ENCODE measurements at places on chromosomes 7 and 10.

DNA sequence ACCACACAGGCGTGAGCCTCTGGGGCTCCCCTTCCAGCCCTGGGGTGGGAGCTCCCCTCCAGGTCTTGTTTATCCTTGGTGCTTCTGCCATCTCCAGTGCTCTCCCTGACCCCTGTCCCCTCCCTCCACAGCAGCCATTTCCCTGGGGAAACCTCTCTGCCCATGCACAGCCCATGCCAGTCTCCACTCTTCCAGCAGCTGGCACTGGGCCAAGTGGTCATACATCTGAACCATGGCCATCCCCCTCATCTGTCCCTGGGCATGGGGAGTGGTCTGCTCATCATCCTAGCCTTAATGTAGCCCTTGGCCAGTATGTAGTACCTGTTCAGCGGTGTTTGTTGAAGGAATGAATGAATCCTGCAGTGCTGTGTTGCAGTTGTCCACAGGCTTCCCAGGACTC is 172.4 kb upstream of the ZNF32 start:
- no peak for DNase-seq

- no peak for DNase-seq
These were observed 46.1 kb upstream of the ZMIZ1 start for GRCh38 chr10:79022565-79023230.

DNA sequence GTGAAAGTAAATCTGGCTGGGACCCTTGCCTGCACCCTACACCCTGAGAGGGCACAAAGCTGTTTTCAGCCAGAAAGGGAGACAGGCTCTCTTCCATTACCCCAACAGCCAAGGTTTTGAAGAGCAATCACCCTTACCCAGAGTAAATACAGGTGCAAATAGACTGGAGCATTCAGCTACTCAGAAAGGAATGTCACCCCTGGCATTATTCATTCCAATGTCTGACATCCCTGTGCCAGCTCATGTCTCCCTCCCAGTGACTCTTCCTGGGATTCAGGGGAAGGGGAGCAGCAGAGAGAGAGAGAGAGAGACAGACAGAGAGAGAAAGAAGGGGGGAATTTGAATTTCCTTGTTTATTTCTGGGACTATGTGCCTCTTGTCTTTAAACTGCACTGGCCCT is 611.8 kb downstream of the SORCS3 start:
- DNase-seq = no peak

GRCh38 chr7:84510505-84510904 is 315.9 kb upstream of the SEMA3A start:
- DNase-seq = no peak

DNA sequence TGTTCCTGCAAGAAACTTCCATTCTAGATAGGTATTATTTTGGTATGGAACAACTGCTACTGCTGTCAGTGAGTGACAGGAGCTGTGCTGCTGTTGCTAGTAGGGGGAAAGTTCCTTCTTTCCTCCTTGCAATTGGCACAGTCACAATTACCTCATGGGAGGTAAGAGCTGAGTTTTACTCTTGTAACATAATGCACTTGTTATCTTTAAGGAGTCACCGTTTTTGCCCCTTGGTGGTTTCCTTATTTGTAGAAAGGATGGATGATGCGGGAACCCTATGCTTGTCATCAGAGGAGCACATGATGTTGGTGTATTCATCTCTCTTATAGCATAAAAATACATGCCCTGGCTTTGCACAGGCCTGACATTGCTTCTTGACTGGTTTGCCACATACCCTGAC is 234.7 kb upstream of the NPY start:
- no peak for DNase-seq

GRCh38 chr10:80520661-80521470 is 16.8 kb upstream of the SH2D4B start:
- DNase-seq = no peak

GRCh38 chr10:69508738-69509340 is 57.6 kb downstream of the TSPAN15 start:
- DNase-seq = no peak

GRCh38 chr10:61751599-61751998 is 88.9 kb downstream of the CABCOCO1 start:
- DNase-seq = no peak

GRCh38 chr7:138980563-138981291 is 462 bp downstream of the KIAA1549 start:
- DNase-seq = peak; percentile 18

DNA sequence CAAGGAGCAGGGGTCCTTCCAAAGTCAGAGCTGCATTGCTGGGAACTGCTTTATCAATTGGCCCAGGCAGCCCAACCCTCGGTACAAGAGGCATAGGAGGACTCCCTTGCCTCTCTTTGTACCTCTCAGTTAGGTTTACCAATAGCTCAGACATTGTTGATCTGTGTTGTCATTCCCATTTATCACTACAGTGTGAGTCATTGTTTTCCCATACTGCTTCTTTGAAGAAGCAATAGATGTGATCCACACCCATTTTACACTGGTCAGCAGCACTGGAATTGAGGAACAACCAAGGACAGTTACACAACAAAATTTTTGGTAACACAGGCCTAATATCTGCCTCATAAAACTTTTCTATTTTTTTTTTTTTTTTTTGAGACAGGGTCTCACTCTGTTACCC is 307.2 kb downstream of the SNX13 start:
- DNase-seq = no peak

- DNase-seq = no peak
These were observed 1191.4 kb upstream of the PHF14 start for GRCh38 chr7:9782275-9782674.

GRCh38 chr10:128310971-128311658 is 184.9 kb upstream of the MKI67 start:
- no peak for DNase-seq

DNA sequence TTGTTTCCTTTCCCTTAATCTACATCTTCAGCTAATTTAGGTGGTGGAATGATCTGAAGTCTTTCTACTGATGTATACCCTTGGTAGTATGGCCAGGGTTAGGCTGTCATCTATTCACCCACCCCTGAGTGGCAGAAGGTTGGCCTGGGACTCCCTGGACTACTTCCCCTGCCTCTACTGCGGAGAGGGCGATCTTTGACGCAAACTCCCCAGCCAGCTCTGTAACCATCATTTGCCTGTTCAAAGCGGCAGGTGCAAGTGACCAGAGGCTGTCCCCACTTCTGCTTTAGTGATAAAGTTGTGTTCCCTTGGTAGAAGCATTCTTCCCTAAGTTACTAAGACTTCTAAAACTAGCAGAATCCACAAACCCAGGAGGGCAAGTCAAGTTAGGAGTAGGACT is 70.8 kb upstream of the UNC5B start:
- no peak for DNase-seq

DNA sequence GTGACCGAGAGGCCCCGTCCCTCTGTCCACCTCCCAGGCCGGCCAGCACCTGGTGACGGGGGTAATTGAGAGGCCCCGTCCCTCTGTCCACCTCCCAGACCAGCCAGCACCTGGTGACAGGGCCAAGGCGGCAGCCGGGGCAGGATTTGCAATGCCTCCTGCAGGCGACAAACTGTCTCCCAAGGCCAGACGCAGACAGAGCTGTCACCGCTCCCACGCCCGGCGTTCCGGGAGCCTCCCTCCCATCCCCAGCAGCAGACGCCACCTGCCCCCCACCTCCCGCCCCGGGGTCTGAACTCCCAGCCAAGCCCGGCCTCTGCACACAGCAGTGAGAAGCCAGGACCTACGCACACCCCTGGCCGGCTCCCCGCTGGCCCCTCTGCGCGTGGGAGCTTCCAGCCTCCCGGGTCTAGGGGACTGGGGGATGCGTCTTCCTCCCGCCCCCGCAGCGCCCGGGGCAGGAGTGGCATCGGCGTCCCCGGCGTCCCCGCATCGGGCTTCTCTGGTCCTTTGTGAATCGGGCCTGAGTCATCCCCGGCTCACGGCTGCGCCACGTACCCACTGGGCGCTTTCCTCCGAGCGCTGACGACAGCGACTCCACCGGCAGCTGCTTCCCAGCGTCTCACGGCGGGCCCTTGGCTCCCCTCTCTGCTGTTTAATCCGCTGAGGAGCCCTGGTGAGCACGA is 95.1 kb upstream of the DIP2C start:
- no peak for DNase-seq

GRCh38 chr10:49518982-49519578 is 19.8 kb downstream of the ERCC6 start:
- no peak for DNase-seq

- DNase-seq = no peak
These were observed 13.4 kb upstream of the SMNDC1 start for GRCh38 chr10:110317866-110318850.

- no peak for DNase-seq
These were observed 260.1 kb downstream of the WDR37 start for GRCh38 chr10:1316121-1316808.

DNA sequence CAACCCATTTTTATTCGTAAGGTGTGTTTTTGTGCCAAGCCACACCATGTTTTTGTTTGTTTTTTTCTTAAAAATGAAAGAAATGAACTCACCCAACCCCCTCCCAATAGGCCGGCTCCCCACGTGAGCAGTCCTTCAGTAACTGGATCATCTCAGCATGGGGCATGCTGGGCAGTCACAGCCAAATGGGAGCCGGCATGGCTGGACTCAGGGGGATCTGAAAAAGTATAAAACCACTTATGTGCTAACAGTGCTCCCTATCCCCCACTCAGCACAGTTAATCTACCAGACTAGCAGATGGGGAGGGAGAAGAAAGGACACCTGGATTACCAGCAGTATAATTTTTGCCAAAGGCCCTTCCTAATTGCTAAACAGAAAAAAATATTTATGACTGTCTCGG is 39.3 kb downstream of the BAZ1B start:
- no peak for DNase-seq

DNA sequence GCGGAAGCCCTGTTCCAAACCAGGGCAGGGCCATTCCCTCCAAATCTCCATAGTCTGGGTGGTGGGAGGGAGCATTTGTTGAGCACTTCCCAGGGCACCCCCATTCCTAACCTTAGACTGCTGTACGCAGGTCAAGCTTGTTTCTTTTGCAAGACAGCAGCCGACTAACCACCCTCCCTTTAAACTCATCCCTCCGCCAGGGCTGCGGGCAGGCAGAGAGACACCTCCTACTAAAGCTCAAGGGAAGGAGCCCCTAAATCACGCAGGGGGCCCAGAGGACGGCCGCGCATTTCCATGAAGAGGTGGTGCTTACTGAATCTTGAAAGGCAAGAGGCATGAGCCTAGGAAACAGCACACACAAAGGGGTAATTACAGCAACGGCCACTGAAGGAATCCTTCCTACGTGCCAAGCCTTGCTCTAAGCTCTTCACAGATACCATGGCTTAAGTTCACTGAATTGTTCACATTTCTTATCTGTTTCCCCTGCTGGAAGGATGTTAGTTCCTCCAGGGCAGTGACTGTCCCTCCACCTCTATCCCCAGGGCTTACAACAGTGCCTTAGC is 90.0 kb downstream of the PROSER2 start:
- no peak for DNase-seq

DNA sequence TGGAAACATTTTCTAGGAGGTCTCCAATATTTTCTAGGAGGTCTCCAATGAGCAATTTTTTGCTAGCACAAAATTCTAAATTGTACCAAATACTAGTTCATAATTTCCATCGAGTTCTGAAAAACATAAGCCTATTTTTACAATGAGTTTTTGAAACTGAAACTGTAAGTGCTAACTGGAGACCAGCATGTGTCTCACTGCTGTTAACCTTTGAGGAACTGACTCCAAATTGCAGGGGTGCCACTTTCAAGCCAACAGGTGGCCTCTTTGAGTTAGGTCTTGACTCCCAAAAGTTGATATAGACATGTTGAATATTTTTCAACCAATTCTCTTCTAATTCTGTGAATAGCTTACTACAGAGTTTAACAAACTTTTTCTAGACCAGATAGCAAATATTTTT is 58.8 kb downstream of the CAV1 start:
- DNase-seq = no peak

Data from NCI-H1092 (cell line).